NAMALWA (cell line): ENCODE measurements at places on chromosomes 3 and 15.

- no peak for DNase-seq
Measured at GRCh38 chr3:160842021-160843005, 86.3 kb downstream of the PPM1L start.

- peak; percentile 66 for DNase-seq
Measured at GRCh38 chr3:48400824-48401433, 28.9 kb downstream of the FBXW12 start.

GRCh38 chr3:36734742-36735141 is 29.6 kb downstream of the DCLK3 start:
- no peak for DNase-seq

DNA sequence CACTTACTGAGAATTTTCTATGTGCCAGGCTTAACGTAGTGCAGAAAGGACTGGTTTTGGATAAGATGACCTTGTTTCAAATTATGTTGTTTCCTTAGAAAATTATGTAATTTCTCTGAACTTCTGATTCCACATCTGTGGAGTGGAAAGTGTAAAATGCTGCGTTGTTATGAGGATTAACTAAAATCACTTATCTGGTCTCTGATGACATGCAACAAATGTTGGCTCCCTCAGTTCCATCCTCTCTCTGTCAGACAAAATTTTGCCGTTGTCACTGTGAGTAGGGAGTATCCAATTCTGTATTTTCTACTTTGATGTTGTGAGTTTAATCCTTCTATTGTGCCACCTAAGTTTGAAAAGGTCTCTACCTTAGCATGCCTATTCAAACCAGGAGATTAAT is 175.5 kb downstream of the KCNMB2 start:
- no peak for DNase-seq

- DNase-seq, result no peak
Measured at GRCh38 chr3:3241596-3241995, 62.1 kb upstream of the CRBN start.

DNA sequence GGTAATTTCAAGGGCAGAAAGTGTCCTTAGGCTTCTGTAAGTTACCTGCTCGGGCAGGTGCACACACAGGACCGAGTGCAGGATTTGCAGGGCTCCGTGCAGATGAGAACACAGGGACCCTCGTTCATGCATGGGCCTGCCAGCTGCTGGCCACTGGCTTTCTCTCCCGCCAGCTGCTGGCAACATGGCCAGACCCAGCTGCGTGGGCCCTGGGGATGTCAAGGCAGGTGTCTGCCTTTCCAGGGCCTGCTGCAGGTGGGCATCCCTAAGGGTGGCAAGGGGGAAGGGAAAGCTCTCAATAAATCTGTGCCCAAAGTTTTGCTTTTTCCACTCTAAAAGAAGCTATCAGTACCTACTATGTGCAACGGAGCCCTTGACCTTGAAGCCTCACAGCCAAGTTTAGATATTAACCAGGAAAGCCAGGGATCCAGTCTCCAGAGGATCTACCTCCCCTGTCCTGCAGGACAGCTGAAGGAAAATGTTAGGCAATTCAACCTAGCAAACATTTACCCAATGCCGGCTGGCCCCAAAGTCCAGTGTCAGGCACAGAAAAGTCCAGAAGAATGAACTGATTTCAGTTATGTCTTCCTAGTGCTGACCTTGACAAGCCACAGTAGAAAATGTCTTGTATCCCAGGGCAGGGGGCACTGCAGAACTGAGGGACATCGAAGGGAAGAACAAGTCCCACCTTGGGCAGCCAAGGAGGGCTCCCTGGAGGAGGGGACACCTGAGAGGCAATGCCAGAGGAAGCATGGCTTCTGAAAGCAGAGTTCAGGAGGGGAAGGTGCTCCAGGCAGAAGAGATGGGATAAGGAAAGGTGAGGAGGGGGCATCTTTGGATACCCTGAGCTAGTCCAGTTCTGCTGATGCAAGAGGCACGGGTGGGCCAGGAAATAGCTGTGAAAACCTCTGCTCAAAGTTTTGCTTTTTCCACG is 26.4 kb downstream of the NUP210 start:
- no peak for DNase-seq

GRCh38 chr3:167116120-167116922 is 263.8 kb downstream of the ZBBX start:
- DNase-seq, result no peak

DNA sequence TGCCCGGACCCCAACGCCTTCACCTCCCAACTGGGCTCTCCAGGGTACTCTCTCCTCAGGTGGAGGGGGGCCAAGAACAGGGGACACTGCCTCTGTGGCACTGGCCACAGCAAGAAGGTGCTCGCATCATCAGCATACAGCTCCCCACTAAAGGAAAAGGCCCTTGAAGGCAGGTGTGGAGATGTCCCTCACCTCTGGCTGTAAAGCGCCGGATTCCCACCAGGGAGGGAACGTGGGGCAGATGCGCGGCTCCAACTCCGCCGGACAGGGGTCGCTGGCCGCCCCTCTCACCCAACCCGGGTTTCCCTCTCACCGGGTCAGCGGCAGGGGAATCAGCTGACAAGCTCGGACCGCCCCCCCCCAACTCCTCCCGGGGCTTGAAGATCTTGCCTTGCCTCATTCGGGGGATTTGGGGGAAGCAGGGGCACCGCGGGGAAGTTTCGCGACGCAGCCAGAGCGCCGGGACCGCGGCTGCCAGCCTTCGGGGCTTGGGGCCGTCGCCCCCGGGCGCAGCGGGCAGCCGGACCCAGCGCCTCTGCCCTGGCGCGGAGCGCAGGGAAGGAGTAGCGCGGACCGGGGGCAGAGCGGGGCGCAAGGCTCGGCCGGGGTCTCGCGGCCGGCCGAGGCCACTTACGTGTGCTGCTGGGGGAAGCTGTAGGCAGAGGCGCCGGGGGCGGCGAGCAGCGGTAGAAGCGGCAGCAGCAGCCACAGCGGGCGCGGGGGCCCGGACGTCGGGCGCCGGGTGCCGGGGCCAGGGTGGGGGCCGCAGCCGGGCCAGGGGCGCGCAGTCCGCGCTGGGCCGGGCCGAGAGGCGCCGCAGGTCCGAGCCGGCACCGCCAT is 630 bp downstream of the CACNA2D2 start:
- DNase-seq, result no peak

DNA sequence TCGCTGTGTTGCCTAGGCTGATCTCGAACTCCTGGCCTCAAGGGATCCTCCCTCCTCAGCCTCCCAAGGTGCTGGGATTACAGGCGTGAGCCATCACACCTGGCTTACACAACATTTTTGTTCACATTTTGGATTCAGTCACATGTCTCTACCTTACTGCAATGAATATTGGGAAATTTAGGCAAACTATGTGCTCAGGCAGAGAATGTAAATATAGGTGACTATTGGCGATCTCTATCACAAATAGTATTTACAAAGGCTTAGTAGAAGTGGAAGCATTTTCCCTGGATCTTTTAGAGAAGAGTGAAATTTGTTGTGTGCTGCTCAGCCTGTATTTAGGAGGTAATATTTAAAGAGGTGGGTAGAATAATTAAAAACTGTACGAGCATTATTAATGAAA is 20.7 kb downstream of the SCAANT1 start:
- no peak for DNase-seq

GRCh38 chr3:58627941-58628340 is 38.6 kb downstream of the FAM3D start:
- DNase-seq, result no peak

DNA sequence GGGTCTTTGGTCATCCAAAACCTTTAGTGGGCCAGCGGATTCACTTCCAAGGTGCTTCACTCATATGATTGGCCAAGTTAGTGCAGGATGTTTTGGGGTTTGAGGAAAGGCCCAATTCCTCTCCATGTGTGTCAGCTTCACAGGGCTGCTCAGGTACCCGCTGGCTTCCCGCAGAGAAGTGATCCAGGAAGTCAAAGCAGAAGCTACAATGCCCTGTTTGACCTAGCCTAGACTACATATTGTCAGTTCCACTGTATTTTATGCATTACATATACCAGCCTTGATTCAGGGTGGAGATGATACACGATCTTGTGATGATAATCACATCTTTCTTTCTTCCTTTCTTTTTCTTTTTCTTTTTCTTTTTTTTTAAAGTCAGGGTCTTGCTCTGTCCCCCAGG is 32.1 kb downstream of the PDE8A start:
- DNase-seq, result no peak

DNA sequence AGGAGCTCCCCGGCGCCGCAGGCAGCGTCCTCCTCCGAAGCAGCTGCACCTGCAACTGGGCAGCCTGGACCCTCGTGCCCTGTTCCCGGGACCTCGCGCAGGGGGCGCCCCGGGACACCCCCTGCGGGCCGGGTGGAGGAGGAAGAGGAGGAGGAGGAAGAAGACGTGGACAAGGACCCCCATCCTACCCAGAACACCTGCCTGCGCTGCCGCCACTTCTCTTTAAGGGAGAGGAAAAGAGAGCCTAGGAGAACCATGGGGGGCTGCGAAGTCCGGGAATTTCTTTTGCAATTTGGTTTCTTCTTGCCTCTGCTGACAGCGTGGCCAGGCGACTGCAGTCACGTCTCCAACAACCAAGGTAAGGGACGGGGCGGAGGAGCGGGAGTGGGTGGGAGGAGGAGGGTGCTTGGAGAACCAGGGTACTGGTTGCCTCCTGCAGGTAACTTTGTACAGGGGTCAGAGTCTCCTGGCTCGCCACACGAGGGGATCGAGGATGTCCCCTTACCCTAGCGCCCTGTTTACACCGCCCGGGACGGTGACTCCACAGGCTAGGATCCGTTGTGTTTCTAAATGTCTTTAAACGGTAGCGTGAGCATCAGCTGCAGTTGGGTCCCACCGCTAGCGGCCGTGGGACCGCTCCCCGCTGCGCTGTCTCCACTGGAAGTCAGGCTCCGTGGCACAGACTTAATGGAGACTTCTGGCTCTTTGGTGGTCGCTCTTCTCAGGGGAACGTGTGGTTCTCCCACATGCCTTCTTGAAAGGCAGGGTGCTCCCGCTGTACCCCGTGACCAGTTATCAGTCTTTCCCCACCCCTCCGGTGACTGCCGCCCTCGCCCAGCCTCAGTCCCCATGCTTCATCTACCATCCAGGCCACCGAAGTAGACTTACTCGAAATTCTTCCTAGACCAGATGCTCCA is 515 bp downstream of the EPHA6 start:
- DNase-seq, result no peak

GRCh38 chr3:49968346-49968745 is 28.4 kb downstream of the RBM6 start:
- no peak for DNase-seq
